ENCODE measurements at places on chromosomes 6 and 20.

- DNase-seq, result no peak
These were observed 13.7 kb upstream of the SLC22A16 start for GRCh38 chr6:110490110-110490509.

DNA sequence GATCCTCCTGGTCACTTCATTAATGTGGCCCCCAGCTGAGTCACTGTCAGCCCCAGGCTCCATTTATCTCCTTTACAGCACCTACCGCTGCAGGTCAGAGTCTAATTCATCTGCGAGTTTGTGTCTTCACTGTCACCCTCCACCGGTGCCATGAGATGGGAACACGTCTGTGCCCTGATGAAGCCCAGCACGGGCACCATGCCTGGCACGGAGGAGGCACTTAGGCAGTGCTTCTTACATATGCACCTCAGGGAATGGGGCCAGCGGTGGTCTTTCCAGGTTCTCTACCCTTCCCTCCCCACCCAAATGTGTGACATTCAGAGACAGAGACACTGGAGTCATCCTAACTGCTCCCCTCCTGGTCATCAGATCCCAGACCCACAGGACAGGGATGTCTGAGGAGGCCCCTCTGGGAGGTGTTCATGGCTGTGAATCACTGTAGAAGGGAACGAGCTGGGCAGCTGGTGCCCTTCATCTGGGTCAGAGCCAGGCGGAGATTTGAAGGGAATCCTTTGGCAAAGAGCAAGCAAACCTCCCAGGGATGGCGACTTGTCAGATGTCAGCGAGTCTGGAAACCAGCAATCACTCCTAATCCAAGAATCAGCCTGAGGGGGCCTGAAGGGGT lies 364.6 kb downstream of the PREX1 start:
- DNase-seq, result no peak

DNA sequence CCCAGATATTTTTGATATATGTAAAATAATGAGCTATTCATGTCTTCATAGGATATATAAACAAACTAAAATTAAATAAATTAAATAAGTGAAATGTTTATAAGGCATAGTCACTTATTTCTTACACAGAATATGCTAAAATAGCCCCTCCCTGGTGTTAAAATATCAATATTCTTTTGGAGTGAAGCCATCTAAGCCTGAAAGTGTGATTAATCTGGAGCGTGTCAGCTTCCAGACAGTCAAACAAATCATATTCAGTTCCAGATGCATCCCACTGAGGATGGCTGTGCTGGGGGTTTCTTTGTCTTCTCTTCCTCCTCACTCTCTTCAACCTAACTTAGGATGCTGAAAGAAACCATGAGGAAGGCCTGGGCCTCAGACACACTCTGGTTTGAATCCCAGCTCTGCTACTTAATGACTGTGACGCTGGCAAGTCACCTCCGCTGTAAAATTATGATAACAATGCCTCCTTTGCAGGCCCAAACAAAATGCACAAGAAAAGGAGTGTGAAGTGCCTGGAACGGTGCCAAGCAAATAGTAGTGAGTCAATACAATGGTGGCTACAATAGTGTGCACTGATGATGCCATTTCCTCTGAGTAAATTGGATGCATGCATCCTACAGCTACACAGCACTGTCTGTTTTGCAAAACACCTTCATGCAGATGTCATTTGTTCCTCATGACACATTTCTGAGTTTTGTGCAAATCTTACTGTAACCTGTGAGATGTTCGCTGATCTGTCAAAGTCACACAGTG lies 161.4 kb downstream of the FOXC1 start:
- no peak for DNase-seq

DNA sequence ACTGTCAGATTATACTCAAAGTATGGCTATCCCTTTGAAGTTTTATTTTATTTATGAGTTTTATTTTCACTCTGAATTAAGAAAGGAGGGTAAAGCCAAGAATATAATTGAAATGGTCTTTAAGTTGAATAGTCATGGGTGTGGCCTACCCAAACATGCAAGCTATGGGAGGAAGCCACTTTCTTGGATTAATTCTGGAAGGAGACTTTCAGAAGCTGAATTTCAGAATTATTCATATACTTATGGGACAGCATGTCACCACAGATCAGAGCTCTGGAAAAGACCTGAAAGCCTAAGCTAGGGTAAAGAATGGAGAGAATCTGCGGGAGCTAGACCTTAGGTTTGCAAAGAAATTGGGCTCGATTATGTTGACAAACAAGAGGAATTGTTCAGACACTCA lies 242.4 kb upstream of the FKBP1C start:
- DNase-seq, result no peak

DNA sequence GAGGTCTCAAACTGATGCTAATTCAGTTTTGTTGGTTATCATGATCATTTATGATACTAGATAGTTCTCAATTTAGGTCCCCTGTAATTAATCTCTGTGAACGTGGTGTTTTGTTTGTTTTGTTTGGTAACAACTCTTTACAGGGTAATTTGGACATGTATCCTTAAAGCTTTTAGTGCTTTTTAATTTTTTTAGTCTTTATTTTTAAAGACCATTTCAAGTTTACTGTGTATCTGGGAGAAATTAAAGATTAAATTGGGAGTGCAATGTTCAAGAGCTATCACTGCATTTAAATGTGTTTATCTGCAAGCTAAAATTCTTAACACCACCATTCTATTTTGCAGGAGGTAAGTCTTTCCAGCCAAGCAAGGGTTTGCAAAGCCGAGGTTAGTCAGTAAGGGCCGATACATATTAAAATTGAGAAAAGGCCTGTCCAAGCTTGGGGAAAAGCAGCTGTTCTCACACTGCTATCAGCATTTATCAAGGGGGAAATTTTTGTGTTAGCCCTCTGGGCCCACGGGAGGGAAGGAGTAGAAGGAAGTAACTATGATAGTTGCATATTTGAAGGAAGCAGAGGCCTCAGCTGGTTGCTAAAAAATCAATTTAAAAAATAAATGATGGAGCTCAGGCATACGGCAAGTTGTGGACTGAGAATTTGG lies 59.3 kb upstream of the ZNF217 start:
- no peak for DNase-seq

DNA sequence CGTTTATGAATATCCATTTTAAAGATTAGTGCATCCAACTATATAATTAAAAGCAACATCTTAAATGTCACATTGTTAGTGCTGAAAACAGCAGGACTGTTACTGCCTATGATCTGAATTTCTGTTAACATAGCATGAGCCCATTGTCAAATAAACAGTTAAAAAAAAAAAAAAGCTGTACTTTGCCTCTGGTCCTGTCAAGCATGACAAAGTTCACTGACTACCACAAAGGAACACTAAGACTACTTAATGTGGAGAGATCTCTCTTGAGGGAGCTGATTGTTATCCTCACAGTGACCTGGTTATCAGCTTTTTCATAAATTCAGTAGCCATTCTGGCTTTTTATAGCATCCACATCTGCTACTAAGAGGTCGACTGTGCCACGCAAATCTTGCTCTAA lies 228.1 kb downstream of the TMEM200A start:
- no peak for DNase-seq

DNA sequence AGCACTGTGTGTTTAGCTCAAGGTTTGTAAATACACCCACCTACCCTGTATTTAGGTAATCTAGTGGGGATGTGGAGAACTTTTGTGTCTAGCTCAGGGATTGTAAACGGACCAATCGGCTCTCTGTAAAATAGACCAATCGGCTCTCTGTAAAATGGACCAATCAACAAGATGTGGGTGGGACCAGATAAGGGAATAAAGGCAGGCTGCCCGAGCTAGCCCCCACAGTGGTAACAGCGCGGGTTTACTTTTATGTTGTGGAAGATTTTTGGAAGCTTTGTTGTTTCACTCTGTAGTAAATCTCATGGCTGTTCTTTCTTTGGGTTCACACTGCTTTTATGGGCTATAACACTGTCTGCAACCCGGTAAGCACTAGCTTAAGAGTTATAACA lies 32.1 kb upstream of the RANBP9 start:
- DNase-seq, result no peak

- no peak for DNase-seq
These were observed 20.1 kb upstream of the EMILIN3 start for GRCh38 chr20:41386502-41387427.

GRCh38 chr6:15001326-15001910 lies 244.5 kb upstream of the JARID2 start:
- DNase-seq, result no peak

- no peak for DNase-seq
These were observed 7.6 kb downstream of the HLA-DRB5 start for GRCh38 chr6:32522302-32523047.
